Stimulated activated CD4-positive, alpha-beta T cell treated with anti-CD3 and anti-CD28 coated beads, Interleukin-4, amount 100 ng/mL, for 4 hours (primary cell): ENCODE measurements at places on chromosomes 7 and 10.

DNA sequence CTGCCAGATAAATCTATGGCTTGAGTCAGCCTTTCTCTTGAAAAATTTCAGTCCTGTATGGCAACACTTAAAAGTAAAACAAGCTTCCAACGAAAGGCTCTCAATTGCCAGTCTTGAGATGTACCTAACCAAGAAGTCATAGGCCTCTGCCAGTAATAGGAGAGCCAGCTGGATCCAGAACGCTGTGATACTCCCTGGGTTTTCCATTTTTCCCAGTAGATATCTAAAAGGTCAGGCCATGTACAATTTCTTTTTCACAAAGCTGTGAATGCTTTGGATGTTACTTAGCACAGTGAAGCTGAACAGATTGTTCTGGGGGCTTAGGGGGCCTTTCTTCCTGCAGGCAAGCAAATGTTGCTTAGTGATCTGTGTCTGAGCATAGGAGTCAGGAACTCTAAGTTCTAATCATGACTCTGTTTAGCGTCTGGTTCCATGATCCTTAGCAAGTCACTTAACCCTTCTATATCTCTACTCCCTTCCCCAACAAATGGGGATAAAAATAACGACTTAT lies 86.5 kb downstream of the ARMH3 start:
- no peak for DNase-seq

- no peak for DNase-seq
Observed at GRCh38 chr7:29217113-29217512, 22.5 kb downstream of the CHN2 start.

DNA sequence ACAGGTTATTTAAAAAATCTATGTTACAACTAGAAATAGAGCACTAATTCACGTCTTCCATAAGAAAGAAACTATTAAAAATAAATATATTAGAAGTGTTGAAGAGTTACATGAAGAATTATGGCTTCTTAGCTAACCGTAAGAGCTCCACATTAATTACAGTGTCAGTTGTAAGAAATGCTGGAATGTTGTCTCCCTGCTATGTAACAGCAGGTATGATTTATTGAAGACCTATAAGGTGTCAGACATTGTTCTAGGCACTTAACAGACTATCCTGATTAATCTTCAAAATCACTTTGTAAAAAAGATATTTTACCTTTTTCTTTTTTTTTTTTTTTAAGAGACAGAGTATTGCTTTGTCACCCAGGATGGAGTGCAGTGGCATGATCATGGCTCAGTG lies 75.8 kb upstream of the NEBL start:
- no peak for DNase-seq

DNA sequence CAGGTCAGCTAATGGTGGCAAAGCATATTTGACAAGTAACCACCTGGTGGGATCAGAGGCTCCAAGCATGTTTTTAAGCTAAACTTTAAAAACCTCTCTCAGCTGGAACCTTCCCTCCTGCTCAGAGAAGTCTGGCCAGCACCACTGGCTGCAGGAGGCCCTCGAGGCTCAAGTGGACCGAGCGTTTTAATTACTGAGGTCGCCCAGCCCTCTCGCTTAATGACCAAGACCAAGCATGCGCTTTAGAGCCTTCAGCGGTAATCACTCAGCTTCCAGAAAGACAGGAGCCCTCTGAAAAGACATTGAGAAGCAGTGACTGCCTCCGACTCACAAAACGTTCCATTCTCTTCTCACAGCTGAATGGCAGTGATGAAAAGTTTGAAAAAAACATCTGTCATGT lies 383.4 kb upstream of the ADARB2 start:
- no peak for DNase-seq

DNA sequence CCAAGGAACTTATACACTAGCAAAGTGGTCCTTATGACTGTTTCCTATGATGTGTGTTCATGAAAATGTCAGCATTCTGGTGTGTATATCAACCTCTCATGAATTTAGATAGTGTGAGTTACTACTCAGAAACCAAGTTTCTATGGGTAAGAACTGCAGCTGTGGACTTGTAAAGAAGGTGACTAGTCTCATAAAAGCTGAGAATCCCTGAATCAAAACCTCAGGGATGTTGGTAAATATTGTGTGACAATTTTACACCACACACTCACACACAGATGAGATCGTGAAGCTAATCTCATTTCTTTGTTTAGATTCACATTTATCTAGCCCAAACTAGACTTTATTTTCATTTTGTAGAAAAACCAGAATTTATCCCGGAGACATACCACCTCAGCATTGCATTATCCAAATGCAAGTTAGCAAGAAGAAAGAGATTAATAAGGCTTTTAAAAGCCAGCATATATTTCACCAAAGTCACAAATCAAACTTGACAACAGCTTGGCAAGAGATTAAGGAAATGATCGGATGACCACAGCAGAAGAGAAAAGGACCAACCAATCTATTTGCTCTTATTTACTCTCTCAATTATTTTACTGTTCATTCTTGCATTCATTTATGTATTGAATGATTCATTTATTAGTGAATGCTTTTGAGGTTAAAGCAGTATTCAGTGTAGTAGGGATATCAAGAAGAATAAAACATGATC lies 92.9 kb downstream of the PLXDC2 start:
- DNase-seq, result no peak

DNA sequence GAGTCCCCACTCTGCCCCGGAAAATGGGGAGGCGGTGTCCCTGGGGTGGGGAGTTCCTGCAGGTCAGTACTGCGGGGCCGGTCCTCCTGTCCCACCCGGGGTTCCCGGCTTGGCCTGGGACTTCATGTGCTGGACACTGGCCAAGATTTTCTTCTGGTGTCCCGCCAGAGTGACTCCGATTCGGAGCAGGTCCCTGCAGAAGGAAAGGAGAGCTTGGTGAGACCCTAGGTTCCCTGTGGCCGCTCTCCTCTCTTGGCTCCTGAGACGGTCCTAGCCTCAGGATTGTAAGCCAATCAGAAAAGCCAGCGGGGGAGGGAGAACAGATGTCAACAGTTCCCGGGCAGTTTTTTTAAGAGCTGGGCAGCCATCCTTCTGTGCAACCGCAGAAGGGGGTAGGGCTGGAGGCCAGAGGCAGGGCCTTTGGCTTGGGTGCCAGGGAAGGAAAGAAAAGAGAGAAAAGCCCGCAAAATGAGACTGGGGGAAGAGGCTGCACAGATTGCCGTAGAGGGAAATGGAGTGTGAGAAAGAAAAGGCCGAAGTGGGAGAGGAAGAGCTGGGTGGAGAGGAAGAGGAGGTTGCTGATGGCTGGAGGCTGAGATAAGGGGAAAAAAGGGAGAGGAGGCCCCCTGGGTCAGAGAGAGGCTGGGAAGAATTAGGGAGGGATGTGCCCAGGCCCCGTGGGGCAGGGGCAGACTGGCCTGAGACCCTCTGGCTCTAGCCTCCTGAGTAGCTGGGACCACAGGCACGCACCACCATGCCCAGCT lies 23.7 kb downstream of the EPHB4 start:
- no peak for DNase-seq
